ENCODE measurements at places on chromosomes 16 and 17.

DNA sequence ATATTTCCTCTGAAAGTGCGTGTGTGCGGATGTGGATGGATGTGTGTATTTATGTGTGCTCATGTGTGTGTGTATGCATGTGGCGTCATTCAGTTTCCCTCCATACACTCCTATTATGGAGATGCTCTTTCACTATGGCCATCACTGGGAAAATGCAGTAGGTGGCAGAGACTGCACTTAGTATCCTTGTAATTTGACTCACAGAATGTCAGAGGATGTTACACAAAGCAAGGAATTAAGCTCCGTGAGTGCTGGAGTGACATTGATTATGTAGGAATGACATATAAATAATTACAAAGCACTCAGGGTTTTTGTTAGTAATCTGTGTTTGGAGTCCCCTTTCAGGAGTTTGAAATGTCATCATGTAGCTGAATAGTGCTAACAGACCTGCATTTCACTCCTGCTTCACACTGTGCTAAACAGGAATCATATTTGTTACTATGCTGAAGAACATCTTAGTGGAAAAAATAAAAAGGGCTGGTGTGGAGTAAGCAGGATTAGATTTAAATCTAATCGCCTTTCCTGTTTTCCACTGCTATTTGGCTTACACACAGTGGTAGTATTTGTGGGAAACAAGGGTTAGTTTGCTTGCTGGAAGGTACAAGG lies 59.6 kb downstream of the HS3ST4 start:
- no peak for DNase-seq

DNA sequence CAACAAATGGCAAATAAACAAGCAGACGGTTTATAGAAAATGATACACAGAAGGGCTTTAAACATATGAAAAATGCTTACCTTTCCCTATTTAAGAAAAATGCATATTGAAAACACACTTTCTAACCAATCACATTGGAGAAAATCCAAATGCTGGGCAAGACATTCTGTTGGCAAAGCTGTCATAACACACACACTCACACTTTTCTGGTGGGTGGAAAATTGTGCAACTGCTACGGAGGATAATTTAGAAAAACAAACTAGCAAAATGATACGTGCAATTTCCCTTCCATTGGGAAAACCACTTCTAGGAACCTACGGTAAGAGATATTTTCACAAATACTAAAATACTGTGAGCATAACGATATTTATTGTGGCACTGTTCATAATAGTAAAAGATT lies 9.8 kb upstream of the MYH3 start:
- no peak for DNase-seq

- no peak for DNase-seq
Measured at GRCh38 chr17:29593591-29594518, 923 bp downstream of the ANKRD13B start.

DNA sequence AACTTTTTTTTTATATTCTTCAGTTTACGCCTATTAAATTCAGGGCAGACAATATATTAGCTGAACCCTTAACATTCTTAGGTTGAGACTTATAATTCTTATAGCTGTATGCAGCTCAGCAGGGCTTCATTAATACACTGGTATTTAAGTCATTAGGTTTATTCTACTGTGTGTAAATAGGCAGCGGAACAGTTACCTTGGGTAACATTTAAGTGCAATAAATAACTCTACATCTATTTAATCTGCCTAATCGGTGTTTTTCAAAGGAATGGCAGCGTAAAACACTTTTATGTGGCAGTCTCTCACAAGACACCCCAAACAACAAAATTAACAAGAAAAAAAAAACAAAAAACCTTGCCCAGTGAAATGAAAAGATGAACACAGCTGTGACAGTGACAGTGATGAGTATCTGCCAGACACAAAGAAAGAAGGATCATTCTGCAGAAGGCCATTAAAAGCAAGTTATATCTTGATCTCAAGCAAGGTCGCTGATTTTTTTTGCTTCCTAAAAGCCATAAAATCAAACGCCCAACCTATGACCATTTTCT lies 32.6 kb downstream of the KCNJ2 start:
- DNase-seq, result no peak

- DNase-seq, result no peak
Measured at GRCh38 chr17:27968206-27968732, 74.2 kb upstream of the NLK start.

- DNase-seq, result no peak
Measured at GRCh38 chr17:50474523-50474922, 4.1 kb upstream of the RSAD1 start.

GRCh38 chr16:31105677-31106213 lies 2.4 kb upstream of the BCKDK start:
- DNase-seq, result peak; percentile 86

DNA sequence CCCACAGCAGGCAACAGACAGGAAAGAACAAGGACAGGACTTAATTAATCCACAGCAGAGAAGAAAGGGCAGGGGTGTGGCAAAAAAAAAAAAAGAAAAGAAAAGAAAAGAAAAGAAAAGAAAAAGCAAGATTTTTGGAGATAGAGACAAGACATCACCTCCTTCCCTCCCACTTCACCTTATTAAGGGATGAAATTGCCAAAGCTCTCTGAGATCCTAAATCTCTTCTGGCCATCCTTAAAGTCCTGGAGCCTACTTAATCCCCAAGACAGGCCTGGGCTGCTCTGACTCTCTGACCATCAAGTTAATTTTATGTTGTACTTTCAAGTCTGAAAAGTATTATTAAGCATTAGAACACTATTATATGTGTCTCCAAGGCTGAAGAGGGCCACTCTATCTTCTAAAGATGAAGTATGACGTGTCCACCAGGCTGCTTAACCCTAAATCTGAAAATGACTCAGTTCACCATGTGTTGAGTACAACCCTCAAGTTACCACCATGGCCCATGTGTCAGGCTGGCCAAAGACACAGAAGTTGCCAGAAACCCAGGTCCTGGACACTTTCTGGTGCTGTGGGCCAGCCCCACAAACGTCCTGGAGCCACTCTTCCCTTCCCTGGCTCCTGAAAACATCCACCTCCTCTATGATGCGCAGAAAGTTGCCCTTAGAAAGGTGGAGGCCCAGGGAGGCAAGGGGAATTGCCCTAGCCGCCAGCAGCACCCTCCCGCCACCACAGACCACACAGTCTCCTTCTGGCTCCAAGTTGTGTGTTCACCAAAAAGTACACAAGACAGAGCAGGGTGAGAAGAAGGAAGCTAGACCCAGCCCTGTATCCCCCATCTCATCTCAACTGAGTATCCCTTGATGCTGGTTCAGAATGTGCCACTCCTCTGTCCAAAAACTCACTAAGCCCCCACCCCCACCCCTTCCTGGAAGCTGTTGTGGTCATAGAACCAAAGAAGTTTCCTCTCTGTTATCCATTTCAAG lies 2.7 kb downstream of the SOCS1 start:
- peak; percentile 52 for DNase-seq

DNA sequence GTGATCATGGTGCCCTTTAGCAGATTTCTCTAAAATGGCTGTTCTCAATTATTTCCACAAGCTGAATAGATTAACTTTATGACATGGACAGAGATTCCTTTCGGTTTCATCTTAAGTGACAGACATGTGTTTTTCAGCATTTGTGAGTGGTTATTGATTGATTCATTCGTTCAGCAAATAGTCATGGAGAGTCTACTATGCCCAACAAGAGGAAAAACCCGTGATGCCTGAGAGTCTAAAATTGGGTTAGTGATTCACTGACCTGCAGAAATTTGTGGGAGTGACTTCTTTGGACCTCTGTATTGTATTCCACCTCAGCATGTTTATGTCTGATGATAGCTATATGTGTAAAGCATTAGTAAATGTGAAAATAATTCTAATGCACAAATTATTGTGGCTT lies 28.0 kb upstream of the DUSP14 start:
- no peak for DNase-seq

DNA sequence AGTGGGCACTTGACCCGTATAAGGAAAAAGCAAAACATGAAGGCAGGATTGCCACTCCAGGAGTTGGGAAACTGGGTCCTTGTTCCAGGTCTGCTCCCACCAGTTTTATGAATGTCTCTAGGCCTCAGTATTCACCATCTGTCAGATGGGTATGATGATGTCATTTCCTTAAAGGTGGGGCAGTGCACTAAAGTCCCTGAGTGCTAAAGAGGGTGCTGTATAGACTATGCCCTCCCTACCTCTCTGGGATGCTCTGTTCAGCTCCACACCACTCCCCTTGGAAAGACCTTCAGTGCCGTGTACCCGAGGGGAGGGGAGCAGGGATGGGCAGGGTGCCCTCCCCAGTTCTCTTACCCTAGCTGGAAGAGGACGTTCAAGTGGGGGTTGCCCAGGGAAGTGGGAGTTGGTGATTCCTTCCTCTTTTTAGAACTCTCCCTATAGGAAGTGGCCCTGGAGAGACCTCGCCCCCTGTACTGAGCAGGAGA lies 2.2 kb downstream of the LASP1 start:
- DNase-seq, result no peak

Measured in hematopoietic multipotent progenitor cell (in vitro differentiated cells).